ENCODE measurements at places on chromosomes 3 and 15.

DNA sequence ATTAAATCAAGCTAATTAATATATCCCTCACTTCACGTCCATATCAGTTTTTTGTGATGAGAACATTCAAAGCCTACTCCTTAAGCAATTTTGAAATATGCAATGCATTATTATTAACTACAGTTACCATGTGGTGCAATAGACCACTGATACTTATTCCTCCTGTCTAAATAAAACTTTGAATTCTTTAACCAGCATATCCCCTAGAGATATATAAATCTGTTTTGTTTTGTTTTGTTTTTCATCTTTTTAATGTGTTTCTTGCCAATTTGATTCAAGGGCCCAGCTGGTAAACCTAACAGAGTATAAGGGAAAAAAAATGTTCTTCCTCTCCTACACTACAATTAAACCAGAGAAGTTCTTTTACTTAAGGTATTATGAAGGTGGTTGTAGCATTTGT, 524.2 kb downstream of the NAALADL2 start:
- DNase-seq, result no peak

GRCh38 chr3:130826516-130827182, 67.2 kb upstream of the ATP2C1 start:
- no peak for DNase-seq

DNA sequence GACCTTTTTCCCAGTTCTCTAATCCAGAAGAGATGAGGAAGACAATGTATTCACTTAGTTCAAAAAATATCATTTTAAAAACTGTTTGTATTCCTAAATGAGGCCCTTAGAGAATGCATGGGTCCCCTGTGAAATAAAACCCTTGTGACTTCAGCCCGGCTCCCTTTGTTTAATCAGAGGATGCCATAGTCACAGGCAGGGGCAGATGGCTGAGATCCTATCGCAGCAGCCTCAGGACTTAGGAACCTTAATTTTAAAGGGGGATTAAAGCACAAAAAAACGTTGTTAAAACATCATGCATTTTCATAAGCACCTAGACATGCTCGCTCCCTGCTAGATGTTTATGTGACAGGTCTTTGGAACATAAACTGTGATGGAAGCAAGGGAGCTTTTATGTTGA, 176.6 kb downstream of the IL20RB start:
- no peak for DNase-seq

- DNase-seq, result no peak
Measured at GRCh38 chr3:98617841-98618240, 24.4 kb upstream of the CPOX start.

GRCh38 chr3:117743993-117744392, 1034.4 kb downstream of the TUSC7 start:
- DNase-seq, result no peak
